NCI-H2081 (cell line): ENCODE measurements at places on chromosomes 4 and X.

DNA sequence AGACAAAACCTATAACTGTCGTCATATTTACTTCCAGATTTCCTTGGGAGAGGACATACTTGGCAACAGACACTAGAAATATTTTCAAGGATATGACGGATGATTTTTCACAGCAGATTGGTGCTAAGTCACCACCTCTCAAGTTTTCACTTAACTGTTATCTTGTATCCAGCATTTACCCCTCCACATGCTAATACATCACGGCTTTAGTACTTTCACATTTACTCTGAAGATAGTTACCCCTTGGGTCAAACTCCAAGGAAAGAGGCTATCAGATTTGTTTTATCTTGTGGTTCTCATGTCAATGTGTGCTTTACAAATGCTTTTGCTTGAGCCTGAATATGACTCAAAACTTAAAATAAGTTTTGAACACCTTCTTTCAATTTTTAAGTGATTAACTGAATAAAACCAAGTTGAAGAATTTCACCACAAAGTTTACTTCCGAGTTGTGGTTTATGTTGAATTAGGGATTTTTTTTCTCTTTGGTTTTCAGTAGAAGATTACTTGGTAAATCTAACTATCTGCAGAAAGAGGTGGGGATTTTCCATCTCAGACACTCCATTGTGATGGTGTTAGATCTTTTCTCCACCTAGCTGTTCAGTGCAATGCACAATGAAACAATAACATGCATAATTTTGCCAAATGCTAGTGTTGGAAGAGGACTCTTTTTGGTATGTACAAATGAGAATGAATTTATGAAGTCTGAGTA, 75.4 kb upstream of the FAT1 start:
- no peak for DNase-seq

DNA sequence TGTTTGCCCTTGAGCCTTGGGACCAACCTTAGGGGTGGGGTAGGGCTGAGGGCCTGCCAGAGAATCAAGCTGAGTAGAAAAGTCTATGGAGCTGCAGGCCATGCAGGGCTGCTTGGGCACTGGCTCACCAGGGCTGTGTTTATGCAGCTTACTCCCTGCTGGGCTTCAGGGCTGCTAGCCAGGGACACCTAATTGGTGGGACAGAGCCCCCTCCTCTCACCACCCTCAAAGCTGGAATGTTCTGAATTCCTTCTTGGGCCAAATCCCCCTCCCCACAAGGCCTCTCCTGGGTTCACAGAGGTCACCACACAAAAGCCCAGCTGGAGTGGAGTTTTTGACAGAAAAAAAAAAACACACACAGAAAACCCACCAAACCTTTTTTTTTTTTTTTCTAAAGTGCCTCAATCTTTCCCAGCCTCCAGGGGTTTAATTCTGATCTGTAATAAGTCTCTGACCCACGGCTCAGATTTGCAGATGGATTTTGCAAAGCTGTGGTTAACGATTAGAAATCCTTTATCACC, at the start of gene CLDN2:
Gene CLDN2, plus strand, starts transcription at position 471 of the 521 bp plus-strand sequence. CDS start 7,827 bp downstream, outside the sequence.
- DNase-seq, result no peak

DNA sequence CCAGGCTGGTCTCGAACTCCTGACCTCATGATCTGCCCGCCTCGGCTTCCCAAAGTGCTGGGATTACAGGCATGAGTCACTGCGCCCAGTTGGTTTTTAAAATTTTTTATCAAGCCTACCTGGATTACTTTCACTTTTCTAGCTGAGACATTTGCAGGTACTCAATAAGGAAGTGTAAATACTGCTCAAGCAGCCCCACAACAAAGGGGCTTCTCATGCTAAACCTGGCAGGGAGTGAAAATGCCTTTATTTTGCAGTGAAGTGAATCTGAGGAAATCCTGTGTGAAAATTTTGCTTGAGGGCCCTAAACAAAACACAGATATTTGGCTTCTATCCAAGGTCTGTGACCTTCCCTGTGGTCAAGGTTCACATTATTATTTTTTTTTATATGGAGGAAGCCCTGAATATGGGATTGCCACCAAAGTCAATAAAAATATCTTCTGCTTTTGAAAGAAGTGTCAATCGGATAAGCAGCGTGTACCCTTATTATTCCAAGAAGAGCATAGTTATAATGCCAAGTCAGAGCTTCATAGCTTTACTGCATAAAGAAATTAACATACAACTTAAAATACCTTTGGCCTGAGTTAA, 481.0 kb downstream of the SH2D1A start:
- DNase-seq, result peak; percentile 32

- no peak for DNase-seq
Observed at GRCh38 chr4:144574509-144574908, 71.4 kb upstream of the HHIP start.

DNA sequence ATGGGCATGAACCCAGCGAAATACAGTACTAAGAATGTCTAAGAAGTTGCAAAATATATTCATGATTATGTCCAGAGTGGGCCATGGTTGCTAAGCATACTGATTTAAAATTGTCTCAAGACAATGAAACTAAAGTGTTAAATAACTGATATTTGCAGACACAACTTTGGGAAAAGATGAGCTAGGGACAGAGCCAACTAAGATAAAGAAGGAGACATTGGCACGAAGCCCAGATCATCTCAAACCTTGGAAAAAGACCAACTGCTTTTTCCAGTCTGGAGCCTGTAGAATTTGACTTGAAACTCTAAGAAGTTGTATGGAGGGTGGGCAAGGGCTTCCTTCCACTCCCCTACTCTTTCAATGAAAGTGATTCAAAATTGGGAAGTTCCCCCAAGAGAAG, 108.5 kb upstream of the GLRA2 start:
- DNase-seq, result no peak

- DNase-seq, result no peak
Observed at GRCh38 chr4:150768497-150768896, 186.5 kb downstream of the MAB21L2 start.

GRCh38 chr4:101682946-101683345, 107.6 kb upstream of the BANK1 start:
- DNase-seq, result peak; percentile 53

GRCh38 chrX:13688384-13688957, 457 bp upstream of the RAB9A start:
- DNase-seq, result no peak

DNA sequence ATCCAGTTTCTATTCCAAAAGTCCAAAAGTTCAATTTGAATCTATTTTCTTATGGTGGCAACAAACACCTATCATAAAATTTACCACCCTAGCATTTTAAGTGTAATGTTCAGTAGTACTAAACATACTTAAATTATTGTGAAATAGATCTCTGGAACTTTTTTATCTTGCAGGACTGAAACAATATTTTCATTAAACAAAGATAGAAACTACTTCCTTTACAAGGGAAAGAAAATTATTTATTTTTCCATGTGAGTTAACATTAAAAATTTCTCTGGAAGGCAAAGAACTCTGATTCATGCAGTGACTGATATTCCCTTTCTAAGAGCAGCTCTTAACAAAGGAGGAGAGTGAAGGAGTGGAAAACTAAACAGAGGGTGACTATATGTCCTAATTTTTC, 40.2 kb downstream of the ADH7 start:
- DNase-seq, result no peak

GRCh38 chr4:107018344-107018735, 17.8 kb downstream of the DKK2 start:
- DNase-seq, result no peak

- no peak for DNase-seq
Observed at GRCh38 chr4:163284304-163284703, 48.1 kb downstream of the NPY1R start.

DNA sequence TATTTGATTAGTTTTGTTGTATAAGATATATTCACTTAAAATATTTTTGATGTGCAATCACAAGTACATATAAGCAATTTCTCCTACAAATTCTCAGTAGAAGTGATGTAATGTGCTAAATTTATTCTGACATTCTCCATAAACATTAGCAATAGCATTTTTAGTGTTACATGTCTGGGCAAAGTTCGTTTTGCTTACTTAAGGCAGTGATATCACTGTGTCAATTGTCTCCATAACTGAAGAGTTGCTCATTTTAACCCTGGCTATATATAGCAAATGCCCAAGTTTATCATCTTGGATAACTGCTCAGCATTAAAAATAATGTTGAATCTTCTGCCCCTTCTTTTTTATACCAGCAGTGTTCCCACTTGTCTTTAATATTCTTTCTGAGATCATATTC, 340.0 kb upstream of the NDST4 start:
- DNase-seq, result no peak

DNA sequence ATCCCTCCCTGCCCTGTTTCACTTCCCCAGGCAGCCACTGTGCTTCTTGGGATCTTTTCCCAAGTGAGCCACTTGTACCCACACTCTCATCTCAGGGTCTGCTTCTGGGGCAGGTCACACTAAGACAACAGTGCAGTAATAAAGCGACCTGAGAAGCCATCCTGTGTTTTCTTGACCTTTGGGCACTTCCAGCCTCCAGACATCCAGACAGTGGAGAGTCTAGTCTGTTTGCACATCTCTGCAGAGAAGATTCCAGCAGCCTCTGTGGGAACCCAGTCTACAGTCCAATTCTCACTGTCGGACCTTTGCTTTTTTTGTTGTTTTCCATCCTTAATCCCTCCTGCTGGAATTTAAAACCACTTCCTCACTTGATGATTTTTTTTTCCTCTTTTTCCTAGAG, 50.3 kb upstream of the ATP6AP2 start:
- no peak for DNase-seq

- no peak for DNase-seq
Observed at GRCh38 chr4:123573866-123574508, 177.4 kb downstream of the SPRY1 start.

- no peak for DNase-seq
Observed at GRCh38 chr4:112168719-112169500, 23.7 kb downstream of the FAM241A start.

GRCh38 chrX:9376111-9376510, 88.7 kb upstream of the TBL1X start:
- no peak for DNase-seq

DNA sequence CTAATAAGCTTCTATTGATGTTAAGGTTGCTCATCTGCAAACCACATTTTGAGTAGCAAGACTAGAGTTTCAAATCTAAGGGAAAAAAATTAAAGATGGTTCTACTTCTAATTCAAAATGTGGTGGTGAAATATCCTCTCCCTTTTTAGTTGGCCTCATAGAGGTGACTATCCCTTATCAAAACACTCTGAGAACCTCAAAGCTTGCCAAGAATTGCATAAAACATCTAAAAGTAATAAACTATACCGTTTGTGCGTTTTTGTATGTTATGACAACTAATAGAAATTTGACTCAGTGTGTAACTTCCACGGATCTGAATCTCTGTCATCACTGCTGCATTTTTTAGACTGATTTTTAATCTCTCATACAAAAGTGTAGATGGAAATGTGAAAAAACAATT, 672.8 kb upstream of the GALNT7 start:
- DNase-seq, result no peak

GRCh38 chr4:88230969-88231771, 53.2 kb downstream of the PPM1K start:
- no peak for DNase-seq

DNA sequence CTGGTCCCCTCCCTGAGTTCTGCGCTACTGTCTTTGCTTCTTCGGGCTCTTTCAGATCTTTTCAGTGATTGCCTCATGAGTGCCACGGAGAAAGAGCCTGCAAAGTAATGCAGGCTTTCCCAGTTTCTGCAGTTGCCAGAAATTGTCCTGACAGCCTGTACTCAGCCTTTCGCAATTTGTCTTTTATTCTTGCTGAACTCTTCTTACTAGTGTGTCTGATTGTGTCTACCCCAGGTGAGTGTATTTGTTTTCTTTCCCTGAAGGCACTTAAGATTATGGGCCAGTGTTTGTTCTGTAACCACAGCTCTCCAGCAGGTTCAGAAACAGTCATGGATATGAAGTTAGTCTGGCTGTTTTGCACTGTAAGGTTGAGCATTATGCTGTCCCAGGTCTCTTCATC, 47.1 kb downstream of the FAM193A start:
- DNase-seq, result no peak

DNA sequence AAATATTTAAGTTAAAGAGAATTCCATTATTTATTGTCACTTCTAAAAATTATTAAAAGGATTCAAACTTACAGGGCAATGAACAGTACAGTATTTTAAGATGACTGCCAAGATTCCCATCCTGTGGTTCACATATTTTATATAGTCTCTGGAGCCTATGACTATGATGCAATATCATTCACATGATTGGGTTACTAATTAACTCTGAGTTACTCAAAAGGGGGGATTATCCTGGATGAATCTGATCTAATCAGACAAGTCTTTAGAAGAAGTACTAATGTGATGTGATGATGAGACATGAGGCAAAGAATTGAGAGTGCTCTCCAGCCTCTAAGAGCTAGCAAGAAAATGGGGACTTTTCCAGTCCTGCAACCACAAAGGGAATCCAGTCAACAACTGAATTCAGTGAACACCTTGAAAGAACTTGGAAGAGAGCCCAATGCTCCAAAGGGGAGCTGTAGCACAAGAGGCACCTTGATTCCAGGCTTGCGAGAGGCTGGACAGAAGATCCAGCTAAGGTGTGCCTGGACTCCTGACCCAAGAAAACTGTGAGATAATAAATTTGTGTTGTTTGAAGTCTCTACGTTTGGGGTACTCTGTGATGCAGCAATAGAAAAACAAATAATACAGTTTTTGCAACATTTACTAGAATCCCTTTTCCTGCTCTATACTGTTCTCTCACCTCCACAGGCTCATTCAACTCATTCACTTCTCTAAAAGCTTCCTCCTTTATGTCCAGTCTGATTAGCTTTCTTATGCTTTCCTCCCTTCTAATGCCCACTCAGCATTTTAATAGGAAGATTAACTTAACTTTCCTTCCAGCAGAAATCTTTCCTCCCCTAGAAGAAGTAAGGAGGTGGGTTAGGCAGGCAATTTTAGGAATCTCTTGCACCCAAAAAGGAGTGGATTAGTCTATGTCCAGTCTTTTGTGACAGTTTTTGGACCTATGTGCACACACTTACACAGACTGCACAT, 133.8 kb upstream of the LCORL start:
- peak; percentile 9 for DNase-seq

GRCh38 chrX:57286507-57287251, at the start of gene FAAH2:
FAAH2 (plus strand) TSS chrX:57286706; CDS start chrX:57286826, 120 bp downstream.
- peak; percentile 80 for DNase-seq

GRCh38 chrX:150074175-150074574, 135.9 kb upstream of the EOLA2 start:
- DNase-seq, result no peak

DNA sequence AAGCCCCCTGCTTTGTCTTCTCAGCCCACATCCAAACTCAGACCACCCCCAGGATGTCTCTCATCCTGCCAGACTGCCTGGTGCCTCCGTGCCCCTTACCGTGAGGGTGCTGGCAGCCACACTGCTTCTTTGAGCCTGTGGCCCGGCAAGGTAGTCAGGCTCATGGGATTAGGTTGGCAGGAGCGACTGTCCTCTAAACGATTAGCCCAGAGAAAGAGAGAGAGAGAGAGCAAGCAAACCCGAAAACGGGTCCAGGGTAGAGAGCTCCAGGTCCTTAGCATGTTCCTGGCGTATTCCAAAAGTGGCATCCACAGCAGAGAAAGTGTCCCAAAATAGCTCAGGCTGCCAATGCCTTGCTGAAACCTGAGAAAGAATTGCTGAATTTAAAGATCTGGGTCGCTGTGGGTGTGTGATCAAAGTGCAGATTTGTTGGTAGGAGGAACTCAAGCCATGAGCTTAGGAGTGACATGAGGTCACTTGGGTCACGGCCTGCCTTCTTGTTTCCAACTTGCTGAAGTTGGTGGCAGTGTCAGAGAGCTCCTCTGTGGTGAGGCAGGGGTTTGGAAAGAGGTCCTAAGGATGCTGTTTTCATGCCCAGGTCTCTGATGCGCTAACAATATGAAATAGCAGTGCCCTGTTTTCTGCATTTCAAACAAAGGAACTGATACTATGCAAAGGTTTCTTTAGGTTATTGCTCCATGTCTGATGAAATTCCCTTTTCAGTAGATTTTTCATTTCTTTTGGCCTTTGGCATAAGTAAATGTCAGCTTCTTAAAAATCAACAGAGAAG, 81.6 kb downstream of the RTL9 start:
- no peak for DNase-seq
